ENCODE measurements at places on chromosomes 5 and 9. TPM values are rescaled to one million over a fixed set of nuclear protein-coding genes. Genes with fewer than 3 reads are reported as not detected.
A peak's percentile ranks its signal among the peaks of the same experiment; 100 is the strongest.

C1QTNF2 gene
- total RNA-seq: 1.6 TPM

CDC20B gene
- not detected for total RNA-seq

B4GALT1 gene
- 41.0 TPM for total RNA-seq

NEUROG1 gene
- total RNA-seq: not detected

SPRY4 gene
- total RNA-seq: 9.7 TPM

CCNI2 gene
- 0.08 TPM for total RNA-seq

ENHO gene
- total RNA-seq: 0.48 TPM

PCDHGA11 gene
- 5.1 TPM for total RNA-seq

- DNase-seq: no peak
These were observed 6.3 kb downstream of the SLC12A7 start for GRCh38 chr5:1105350-1106265.

DNA sequence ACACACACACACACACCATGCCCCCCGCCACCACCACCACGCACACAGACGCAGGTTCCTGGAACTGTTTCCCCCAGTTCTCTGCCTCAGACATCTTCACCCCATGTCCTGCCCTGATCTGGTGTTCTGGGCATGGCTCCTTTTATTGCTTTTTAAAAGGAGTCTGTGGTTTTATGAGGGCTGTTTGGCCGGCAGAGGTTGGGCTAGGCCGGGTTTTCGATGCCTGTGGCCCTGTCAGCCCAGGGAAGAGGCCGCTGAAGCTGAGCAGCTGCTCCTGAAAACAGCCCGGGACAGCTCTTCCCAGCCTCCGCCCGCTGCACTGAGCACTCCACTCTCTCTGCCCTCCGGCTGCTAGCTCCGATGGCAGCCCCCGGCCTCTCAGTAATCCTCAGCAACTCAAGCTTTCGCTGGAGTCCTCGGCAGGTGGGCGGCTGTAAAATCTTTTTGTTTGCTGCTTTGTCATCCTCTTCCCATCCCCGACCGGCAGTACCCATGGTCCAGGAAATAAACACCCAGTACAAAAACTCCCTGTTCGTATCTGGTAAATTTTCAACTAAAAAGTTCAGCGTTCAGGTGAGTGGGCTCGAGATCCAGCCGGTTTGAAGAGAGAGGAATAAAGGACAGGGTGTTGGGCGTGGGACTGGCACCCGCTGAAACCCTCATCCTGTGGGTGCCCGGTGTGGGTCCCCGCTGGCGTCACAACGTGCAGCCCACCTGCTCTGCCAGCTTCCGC, 103.0 kb upstream of the ERCC6L2 start:
- peak; percentile 56 for DNase-seq

GRCh38 chr9:32413424-32413823, 29.0 kb downstream of the ACO1 start:
- no peak for DNase-seq

- DNase-seq: no peak
These were observed 221.3 kb upstream of the FTMT start for GRCh38 chr5:121630402-121630801.

DNA sequence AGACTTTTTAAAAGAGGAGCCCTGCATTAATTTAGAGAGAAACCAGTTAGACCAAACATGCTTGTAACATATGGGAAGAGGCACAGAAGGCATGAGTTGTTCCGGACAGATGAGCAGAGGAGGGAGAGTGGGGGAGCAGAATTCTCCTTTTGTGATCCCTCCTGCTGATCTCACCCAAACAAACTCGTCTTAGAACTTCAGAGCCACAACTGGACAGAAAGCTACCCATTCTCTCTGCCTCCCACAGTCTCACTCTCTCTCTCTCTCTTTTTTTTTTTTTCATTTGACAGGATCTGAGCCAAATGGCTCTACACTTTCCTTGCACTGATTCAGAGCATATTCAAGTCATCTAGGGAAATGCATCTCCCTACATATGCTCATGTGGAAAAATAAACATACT, 196.0 kb upstream of the PAPPA start:
- DNase-seq: no peak

- no peak for DNase-seq
These were observed 1901.9 kb upstream of the ACO1 start for GRCh38 chr9:30482499-30482898.

DNA sequence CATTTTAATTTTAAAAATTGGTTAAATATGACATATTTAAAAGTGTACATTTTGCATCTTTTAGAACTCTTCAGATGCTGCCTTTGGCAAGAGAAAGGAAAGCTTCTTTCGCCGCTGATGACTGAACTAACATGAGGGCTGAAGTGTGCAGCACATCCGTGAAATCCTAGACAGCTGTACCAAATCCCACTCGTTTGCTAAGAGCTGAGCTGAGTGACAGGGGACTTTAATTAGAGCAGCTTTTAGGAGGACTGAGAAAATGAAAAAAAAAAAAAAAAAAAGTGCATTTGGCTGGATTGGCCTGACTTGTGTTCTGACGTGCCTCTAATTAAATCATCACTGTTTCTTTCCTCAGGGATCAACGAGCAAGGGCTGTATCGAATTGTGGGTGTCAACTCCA, 271.3 kb downstream of the ARHGAP26 start:
- DNase-seq: no peak

- no peak for DNase-seq
These were observed 113.3 kb upstream of the SHB start for GRCh38 chr9:38182321-38182720.

DNA sequence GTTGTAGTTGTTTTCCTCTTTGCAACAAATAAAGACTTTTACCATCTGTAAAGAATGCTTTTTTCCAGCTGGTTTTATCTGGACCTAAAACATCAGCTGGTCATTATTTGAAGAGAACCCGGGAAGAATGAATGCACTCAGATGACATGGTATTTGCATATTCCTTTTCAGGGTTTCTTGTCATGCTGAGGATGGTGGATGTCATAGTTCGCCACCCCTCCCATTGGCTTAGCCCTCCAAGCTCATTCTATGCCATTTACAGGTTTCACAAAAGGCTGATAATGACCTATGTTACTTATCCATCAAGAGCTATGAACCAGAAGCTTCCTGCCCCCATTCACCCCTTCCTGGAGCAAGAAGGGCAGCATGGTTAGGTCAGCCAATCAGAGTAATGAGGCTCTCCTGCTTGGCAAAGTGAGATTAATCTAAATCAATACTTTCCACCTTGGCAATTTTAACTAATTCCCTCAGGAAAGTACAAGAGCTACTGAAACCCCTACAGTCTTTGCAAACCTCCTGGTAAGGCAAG, 440.5 kb upstream of the TLE4 start:
- no peak for DNase-seq

DNA sequence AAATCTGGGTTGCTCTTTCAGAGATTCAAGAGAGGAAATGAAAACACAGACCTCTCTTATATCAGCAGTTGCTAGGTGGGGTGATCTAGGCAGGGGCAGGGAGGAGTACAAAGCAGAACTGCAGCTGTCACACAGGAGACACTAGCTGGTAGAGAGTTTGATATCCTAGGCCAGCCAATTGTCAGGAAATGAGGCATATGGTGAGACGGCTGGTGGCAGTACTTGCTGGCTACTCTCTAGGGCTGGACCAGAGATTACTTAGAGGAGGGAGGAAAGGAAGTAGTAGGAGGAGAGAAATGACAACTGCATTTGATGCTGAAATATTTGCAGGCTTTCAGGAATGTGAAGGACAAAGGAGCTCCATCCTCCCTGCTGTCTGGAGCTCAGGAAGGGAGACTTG, 113.8 kb downstream of the TRIM32 start:
- DNase-seq: no peak

- DNase-seq: no peak
These were observed 913.8 kb downstream of the TLE1 start for GRCh38 chr9:80775530-80775929.

DNA sequence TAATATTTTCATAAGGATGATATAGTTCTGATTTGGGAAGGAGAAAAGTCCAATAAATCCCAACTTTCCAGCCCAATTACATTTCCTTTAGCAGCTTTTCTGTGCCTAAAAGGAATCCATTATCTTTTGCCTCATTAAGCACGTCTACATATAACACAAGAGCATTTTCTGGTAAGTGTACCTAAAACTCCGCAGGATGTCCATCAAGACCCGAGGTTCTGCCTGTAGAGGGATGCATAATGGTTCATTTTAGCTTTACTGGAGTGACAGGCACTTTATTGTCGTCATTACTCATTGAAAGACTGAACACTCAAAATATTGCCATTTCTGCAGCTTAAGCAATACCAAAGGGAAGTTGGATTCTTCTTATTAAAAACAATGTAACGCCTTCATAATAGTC, 669.0 kb downstream of the PRELID2 start:
- no peak for DNase-seq

DNA sequence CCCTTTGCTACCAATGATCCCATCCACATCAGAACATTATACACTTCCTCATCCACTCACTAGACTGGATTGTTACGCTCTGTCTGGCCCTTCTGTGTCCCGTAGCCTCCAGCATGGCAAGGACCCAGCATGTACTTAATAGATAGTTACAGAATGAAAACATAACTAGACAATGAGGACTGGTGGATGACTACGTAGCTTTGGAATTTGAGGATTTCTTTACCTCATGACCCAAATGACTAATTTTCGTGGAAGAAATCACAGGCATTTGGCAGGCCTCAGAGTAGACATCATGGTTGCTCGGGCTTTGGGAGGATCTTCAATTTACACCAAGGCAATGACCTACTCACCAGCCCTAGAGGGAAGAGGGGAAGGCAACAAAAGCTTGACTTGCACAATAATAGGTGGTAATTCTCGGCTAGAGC, 299.8 kb downstream of the TLE1 start:
- DNase-seq: peak; percentile 47

DNA sequence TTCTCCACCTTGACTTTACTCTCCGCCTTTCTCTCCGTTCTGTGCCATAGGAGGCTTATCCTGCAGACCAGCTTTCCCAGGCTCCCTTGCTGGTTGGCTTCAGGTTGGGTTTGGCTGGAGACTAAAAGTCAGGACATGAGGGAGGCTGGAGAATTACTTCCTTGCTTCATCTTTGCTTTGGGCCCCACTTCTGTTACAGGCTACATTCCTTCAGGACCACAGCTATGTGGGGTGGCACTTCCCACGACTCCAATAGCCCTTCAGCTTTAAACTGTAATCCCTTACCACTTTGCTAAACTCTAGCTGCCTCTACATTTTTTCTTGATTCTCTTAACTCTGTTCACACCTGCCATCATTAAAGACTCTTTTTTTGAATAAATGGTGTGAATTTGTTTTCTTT, 186.7 kb upstream of the NR4A3 start:
- no peak for DNase-seq

DNA sequence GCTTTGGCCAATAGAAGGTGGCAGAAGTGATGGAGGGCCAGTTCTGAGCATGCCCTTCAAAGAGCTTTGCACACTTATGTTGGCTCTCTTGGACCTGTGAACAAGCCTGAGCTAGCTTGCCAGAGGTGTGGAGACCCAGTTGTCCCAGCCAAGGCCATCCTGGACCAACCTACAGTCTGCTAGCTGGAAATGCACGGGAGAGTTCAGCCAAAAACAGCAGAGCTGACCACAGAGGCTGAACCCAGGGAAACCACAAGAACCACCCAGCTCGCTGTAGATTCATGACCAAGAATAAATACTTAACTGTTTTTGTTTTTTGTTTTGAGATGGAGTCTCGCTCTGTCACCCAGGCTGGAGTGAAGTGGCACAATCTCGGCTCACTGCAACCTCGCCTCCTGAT, 65.4 kb upstream of the HAND1 start:
- DNase-seq: no peak

- DNase-seq: no peak
These were observed 21.8 kb upstream of the ANKRD18A start for GRCh38 chr9:38641985-38642864.

All from Right ventricle myocardium superior (tissue), 1 donor.